ENCODE measurements at places on chromosomes 1 and 21.

GRCh38 chr1:178323067-178323466 is 173.7 kb downstream of the CLEC20A start:
- DNase-seq = no peak

DNA sequence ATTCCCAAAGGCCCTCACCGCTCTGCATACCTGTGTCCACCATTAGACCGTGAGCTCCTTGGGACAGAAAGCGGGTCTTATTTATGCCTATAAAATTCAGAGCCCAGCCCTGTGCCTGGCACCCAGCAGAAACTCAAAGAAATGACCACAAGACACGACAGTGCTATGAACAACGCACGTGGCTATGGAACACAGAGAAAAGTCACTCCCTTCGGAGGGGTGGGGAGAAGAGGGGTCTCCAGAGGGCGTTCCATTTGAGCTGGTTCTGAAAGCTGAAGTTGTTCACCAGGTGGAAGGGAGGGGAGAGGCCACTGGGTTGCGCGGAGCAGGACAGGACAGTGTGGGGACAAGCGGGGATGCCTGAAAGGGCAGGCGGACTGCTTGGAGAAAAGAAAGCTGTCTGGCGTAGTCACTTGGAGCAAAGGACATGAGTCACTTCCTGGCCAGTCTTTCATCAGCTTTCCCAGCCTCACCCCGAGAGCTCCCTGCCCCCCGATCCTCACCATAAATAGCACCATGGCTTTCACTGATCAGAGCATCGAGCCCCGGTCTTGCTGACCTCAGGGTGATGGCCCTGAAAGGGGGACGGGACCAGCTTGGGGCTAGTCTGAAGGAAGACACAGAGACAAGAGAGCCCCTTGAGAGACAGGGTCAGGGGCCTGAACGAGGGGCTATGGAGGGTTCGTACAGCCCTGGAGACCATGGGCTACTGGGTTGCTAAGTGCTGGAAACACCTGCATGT is 28.5 kb downstream of the ECE1 start:
- DNase-seq = no peak

GRCh38 chr1:243731301-243731891 is 118.6 kb downstream of the AKT3 start:
- no peak for DNase-seq

- no peak for DNase-seq
These were observed 37.2 kb downstream of the ATP2B4 start for GRCh38 chr1:203663821-203664220.

DNA sequence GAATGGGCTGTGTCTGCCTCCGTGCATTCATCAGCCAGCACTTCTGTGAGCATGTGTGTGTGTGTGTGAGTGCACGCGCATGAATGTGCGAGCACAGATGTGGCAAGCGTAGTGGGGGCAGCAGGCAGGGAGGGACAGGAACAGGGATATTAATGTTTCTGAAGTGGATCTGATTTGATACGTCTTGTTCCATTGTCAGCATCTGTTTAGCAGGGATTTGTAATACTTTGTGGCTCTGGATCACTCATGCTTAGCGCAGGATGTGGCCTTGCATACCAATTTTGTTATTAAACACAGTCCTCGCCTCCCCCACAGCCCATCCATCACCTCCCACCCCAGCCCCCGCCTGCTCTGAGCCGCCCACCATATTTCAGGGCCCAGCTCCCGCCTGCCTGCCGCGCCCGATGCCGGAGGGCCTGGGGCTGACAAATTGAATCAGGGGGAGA is 52.4 kb downstream of the TMEM53 start:
- no peak for DNase-seq

GRCh38 chr1:21149855-21150432 is 26.8 kb downstream of the EIF4G3 start:
- DNase-seq = no peak

- DNase-seq = no peak
These were observed 466.8 kb downstream of the KIF26B start for GRCh38 chr1:245621589-245621988.

DNA sequence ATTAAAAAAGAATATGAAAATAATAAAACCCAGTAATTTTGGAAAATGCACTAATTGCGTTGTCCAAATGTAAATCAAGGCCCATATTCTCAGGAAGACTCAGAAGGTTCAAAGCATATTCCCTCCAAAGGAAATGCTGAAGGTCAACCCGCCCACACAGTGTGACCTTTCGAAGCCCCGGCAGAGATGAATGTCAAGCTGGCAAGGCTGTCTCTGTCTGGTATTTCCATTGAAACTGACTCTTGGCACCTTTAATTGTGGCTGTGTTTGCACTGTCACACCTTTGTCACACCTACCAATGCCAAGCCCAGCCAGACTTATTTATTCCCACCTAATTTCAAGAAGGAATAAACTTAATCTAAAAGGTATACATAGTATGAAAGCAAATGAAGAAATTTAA is 82.5 kb downstream of the NTPCR start:
- no peak for DNase-seq

- no peak for DNase-seq
These were observed 49.2 kb downstream of the SLC37A1 start for GRCh38 chr21:42562816-42563215.

DNA sequence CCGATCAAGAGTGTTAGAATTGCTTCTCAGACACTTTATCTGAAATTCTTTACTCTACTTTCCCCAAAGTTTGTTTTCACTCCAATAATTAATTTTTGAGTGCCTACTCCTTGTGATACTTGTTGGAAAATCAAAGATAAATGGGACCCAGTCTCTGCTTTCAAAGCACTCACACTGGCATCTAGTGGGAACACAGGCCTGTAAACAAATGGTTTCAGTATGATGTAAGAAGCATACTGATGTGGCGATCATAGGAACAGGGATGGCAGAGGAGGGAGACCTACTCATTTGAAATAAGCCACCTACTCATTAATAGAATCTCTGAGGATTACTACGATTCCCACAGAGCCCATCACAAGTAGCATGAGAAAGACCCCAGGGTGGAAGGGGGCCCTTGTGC is 273.7 kb upstream of the ST6GALNAC5 start:
- DNase-seq = no peak

GRCh38 chr21:38671773-38672172 is 134.0 kb upstream of the ETS2 start:
- DNase-seq = no peak

- no peak for DNase-seq
These were observed 22.4 kb upstream of the COL6A1 start for GRCh38 chr21:45959182-45959581.

DNA sequence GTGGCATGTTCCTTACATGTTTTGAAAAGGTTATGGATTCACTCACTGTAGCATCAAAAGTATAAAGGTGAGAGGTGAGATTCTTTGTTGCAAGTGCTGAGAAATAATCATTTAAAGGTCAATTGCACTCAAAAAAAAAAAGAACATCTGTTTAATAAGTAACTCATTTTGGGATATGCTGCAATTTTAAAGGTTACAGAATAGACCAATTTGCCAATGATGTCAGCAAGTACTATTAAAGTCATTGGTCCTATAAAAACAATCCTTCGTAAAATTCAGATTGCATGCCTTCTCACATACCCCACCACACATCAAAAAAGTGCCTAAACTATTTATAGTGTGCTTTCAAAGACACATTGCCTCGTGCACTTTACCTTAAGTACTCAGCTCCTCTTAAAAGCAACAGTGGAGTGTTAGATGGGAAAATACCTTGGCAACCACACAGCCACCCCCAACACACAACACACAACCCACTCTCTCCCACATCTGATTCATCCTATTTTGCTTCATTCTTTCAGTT is 218.2 kb upstream of the ADGRL2 start:
- no peak for DNase-seq

- no peak for DNase-seq
These were observed 167.4 kb downstream of the TNFSF18 start for GRCh38 chr1:172883387-172883791.

DNA sequence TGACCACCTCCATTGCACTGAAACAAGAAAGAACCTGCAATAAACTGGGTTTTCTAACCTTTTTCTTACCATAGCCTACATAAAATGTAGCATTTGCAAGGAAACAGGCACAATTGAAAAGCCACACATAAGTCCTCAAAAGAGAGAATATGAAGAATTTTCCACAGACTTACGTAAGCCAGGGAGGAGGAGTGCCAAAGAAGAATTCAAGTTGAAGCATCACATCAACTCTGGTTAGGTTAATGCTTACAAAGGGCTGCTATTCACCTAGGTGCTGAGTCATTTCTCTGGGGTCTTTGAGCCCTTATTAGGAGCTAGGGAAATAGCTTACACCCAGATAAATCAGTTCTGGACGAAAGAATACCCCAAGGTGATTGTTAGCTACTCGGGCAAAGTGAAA is 9.6 kb downstream of the OSCP1 start:
- DNase-seq = no peak

GRCh38 chr1:215104283-215104682 is 21.7 kb downstream of the KCNK2 start:
- DNase-seq = no peak

- DNase-seq = no peak
These were observed 9.1 kb upstream of the MATN1 start for GRCh38 chr1:30732277-30732996.

DNA sequence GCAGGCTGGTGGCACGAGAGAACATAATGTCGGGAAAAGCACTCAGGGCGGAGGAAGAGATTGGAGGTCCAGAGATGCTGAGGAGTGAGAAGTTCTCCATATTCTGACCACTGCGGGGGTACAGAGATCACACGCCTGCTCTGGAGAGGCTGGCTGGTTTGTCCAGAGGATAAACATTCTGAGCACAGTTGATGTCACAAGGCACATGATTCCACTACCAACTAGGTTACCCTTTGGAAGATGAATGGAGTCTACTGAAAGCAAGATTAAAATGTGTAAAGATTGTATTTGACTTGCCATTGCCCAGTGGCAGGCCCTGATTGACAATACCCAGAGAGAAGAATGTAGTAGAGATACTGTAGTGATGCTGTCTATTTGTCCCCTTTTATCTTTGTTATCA is at the start of gene SPATA46:
SPATA46 (minus strand) TSS at position 164 of the 400 bp plus-strand sequence; CDS start at position 100, 64 bp downstream.
- no peak for DNase-seq

- DNase-seq = no peak
These were observed 206.8 kb upstream of the FOXD3 start for GRCh38 chr1:63115527-63115926.

DNA sequence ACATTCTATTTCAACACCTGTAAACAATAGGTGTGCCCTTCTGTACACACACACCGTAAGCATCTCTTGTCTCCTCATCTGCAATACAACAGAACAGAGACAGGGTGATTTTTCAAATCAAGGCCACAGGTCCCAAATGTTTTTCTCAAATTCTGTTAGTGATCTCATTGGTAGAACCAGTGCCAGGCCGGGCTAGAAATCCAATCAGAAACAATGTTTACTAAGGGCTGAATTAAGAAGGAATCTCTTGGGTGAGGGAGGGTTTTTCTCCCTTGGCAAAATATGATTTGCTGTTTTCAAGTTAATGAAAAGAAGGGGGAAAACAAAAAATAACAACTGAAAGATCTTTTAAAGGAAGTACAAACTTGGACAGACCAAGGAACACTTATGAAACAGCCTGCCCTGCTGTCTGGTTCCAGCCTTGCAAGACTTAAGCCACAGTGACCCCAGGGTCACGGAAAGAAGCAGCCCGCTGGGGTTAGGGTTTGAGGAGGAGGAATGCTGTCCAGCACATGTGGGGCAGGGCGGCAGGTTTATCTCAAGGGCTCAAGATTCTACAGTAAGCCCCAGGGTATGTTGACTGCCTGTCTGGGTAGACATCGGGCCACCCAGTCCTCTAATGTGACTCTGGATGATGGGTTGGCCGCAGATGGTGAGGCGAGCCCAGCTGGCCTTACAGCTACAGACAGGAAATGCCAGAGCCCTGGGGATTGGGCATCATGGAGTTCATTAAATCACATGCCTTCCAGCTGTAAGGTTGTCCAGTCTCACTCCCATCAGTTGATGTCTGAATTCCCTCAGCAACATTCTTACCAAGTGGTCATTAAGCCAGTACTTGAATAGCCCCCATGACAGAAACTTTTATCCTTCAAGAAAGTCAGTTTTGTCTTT is 73.3 kb upstream of the SLC44A3 start:
- no peak for DNase-seq

DNA sequence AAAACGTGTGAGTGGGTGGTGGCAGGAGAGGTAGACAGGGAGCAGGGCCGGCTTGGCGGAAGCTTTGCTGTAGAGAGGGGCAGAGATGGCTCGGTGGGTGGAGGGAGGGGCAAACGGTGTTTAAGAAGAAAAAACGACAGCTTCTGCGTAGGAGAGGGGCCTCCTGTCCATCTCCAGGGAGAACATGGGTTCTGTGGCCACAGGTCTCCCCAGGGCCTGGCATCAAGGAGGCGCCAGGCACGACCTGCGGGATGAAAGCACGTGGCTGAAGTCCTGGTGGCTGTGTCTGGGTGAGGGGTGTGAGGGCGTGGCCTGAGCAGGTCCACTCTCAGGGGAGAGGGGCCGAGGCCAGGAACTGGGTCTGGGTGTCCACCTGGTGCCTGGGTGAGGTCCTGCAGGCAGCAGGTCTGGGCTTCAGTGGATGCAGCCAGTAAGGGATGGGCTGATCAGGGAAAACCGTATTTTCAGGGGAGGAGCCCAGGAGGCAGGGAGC is 940 bp upstream of the PRKCZ start:
- no peak for DNase-seq

DNA sequence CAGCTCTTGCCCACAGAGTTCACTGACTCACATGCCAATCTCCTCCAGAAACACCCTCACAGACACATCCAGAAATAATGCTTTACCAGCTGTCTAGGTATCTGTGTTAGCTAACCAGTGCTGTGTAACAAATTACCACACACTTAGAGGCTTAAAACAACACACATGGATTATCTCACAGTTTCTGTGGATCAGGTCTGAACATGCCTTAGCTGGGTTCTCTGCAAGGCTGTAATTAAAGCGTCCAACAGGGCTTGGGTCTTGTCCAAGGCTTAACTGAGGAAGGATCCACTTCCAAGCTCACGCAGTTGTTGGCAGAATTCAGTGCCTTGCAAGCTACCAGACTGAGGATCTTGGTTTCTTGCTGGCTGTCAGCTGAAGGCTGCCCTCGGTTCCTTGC is 92.5 kb upstream of the RGS4 start:
- DNase-seq = no peak

GRCh38 chr1:96865731-96866685 is 144.4 kb downstream of the PTBP2 start:
- no peak for DNase-seq

DNA sequence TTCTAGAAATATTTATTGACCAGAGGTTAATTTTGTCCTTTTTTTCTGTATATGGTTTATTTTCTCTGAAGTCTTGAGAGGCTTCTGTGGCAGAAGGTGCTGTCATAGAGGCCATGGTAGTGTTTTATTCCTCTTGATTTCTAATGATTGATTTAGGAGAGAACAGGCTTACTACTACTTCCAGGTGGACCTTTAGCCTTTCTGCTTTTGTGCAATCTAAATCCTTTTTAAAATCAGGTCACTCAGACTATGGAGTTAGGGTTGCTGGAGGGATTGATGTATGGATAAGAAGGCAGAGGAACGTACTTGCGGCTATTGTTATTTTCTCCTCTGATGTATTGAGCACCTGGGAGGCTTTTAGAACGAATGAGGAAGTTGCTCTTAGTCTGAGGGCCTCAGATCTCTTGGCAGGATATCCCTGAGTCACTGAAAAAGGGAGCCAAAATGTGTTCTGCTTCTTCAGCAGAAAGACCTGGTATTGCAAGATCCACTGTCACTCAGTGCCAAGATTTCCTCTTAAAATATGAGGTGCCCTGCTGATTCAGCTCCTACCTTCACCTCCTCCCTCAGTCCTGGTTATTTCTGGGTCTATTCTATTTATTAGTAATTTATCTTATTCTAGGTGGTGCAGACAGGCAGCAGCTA is 277.4 kb downstream of the ZNF648 start:
- DNase-seq = no peak

Measured in caudate nucleus (tissue), 63 donors.